Stimulated activated CD8-positive, alpha-beta memory T cell treated with anti-CD3 and anti-CD28 coated beads, Interleukin-4, amount 100 ng/mL, for 1 hour (primary cell): ENCODE measurements at places on chromosomes 5 and 9.

DNA sequence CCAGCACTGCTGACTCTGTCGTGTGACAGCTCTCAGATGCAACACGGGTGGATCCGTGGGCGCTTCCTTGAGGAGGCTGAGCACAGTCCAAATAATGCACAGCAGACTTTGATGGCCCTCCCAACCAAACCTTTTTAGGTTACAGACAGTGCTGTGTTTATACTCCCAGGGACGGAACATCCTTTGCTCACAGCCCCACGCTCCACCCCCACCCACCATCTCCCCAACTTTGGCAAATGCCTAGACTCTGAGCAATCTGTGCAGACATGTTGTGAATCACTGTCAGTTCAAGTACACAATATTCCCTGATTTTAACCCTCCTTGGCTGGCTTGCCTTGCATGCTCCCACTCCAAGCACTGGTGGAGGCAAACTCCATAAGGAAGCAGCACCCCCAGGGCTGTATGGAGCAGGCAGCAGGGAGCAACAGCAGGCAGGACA lies 324.6 kb downstream of the MLLT3 start:
- no peak for DNase-seq

GRCh38 chr5:122937914-122938313 lies 92.5 kb downstream of the SNX24 start:
- DNase-seq: no peak

GRCh38 chr5:74608736-74609601 lies 31.6 kb downstream of the ENC1 start:
- no peak for DNase-seq

DNA sequence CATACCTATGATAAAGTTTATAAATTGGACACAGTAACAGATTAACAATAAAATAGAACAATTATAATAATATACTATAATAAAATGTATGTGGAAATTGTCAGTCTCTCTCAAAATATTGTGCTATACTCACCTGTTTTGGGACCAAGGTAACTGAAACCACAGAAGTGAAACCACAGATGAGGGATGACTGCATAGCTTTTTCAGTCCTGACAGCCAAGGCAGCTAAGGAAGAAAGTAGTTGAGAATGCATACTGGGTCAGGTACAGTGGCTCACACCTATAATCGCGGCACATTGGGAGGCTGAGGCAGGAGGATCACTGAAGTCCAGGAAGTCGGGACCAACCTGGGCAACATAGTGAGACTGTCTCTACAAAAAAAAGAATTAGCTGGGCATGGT lies 8.9 kb downstream of the SRP19 start:
- no peak for DNase-seq

- DNase-seq: no peak
Observed at GRCh38 chr9:112555844-112556482, 69.3 kb downstream of the KIAA1958 start.

DNA sequence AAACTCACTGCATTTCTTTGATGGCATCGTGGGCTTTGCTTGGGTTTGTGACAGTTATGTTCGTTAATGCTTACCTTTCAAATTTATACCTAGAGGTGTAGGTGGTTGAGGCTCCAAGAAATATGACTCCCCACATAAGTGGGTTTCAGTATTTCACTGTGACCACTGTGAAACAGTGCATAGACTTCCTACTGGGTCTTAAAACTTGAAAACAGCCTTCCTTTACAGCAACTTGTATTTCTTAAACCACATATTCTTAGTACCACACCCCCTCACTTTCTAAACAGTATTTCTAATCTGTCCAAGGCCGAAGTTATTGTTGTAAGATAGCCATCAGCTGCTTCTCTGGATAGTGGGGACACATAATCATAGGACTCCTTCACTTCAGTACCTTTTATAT lies 48.3 kb downstream of the TMEFF1 start:
- no peak for DNase-seq

- no peak for DNase-seq
Observed at GRCh38 chr9:82363682-82364081, 375.1 kb downstream of the SPATA31D1 start.

DNA sequence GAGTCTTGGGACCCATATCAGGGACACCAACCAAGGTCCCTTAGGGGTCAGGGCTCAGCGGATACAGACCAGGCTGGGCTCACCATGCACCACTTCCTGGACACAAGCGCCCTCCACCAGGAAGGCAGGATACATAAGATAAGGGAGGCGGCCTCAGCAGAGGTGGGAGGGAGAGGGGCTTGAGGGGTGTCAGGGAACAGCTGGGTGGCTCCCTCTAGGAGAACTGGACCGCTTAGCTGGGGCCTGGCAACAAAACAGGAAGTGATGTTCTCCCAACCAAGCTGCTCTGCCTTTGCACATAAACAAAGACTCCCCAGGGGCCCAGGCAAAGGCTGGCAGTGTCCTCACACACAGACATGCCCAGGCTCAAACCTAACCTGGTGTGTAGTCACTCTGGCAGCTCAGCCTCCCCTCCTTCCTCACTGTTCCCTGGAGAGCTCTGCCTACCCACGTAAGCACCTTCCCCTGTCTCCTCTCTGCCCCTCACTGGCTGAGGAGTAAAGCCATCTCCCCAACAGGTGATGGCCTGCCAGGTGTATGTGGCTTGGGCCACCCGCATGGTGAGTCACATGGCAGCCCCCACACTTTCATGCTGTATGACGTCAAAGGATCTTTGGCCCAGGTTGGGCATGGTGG lies 5.8 kb upstream of the BICD2 start:
- DNase-seq: no peak

DNA sequence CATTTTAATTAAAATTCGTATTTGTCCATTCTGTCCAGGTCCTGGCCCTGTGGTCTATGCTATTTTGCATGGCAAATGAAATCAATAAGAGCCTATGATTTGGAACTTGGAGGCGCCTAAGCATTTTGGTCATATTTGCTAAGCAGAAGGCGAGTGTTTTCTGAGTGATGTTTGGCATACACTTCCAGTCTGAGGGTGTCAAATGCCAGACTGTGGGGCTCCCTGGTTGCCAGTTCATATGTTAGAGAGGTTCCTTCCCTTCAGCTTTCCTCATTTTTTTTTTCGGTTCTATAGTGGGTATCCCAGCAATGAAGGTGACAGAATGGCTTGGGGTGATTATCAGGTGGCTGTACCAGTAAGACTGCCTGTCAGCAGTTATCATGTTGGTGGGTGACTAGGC lies 1007.8 kb upstream of the WWC1 start:
- no peak for DNase-seq

GRCh38 chr5:170527991-170528390 lies 24.2 kb downstream of the KCNIP1 start:
- no peak for DNase-seq

GRCh38 chr5:43097701-43098449 lies 22.8 kb upstream of the ZNF131 start:
- no peak for DNase-seq

GRCh38 chr5:6655432-6655831 lies 22.2 kb downstream of the SRD5A1 start:
- no peak for DNase-seq
